ENCODE measurements at places on chromosomes 6 and 20. TPM values are rescaled to one million over a fixed set of nuclear protein-coding genes. Genes with fewer than 3 reads are reported as not detected.

DNA sequence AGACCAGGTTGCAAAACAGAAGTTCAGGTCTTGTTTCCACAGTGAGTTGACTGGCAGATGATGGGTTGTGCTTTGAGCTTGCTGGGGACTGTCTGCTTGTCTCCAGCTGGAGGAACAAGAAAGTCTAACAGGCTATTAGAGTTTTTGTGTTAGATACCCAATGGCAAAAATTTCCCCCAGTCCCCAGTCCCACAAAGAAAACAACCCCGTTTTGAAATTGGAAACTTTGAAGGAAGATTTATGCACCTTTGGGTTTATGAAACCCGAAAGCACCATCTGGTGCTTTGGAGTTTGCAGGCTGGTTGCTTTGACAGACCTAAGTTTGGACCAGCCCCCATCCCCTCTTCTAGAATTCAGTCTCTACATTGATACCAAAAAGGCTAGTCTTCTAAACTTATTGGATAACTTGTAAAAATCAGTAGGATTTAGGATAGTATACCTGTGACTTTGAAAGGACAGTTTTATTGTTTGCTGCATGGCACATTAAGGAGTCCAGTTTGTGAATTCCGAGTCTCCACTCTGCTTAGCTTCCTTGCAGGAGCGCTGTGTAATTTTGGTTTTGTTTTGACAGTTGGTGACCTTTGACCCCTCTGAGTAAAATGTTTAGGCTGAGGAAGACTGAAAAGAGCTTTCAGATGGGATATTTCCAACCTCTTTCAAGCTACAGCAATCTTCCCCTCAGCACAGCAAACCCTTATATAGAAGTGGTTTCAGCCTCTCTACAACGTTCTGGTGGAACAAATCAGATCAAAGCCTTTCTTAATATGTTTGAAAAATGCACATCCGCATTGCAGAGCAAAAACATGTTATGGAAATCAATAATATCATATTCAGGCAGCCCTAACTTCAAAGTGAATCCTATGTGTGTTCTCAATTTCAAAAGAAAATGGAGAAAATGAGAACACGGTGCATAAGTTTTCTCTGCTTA is 25.5 kb upstream of the PRL start:
- DNase-seq = no peak

The ENPP5 gene
- total RNA-seq = 17.7 TPM

- no peak for DNase-seq
Measured at GRCh38 chr6:127303917-127304316, 37.3 kb downstream of the RNF146 start.

DNA sequence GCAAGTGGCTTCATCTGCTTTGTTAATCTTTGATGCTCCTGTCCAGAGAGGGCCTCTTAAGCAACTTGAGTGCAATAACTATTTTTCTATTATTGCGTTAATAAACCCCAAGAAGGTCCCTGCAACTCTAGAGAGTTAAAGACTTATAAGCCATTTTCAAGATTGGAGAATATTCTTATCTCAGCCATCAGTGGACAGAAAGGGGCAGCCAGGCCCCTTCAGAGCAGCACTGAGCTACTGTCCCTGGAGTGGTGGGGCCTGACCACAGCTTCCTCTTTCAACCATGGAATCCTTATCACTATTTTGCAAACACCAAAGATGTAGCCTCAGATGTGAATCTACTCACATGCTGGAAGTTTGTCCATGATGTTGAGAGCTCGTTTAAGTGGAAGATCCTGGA is 2.8 kb upstream of the MAS1L start:
- no peak for DNase-seq

- DNase-seq = no peak
Measured at GRCh38 chr20:49675368-49676151, 38.1 kb downstream of the B4GALT5 start.

DNA sequence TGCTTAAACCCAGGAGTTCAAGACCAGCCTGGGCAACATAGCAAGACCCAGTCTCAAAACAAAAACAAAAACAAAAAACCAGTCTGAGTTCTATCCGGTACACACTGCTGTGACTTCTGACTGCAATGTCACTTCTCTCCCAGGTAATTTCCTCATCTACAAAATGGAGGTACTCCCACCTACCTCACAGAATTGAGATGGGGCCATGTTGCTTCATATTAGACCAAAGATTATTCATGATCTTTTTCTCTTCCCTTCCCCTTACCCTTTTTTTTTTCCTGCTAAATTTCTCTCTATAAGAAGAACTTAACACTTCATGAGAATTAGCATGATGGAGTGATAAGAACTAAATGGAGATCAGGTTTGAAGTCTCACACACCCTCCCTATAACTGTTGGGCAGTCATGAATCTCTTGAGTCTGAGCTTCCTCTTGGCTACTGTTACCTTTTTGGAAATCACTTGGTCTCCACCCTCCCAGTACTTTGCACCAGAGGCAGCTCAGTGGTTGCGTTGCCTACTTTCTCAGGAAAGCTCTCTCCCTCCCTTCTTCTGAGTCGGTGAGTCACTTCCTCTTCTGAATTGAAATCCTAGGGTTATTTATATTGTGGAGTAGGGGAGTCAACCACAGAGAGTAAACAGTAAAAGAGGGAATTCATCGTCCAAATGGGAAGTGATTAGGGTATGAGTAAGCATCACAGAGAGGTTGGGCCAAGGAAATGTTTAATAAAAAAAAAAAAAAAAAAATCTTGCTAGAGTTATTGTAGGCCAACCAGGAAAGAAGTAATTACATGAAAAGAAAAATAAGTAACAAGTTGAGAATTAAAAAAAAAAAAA is 59.9 kb upstream of the MAP7 start:
- peak; percentile 73 for DNase-seq

GRCh38 chr6:1915226-1915625 is 305.5 kb downstream of the FOXC1 start:
- DNase-seq = no peak

DNA sequence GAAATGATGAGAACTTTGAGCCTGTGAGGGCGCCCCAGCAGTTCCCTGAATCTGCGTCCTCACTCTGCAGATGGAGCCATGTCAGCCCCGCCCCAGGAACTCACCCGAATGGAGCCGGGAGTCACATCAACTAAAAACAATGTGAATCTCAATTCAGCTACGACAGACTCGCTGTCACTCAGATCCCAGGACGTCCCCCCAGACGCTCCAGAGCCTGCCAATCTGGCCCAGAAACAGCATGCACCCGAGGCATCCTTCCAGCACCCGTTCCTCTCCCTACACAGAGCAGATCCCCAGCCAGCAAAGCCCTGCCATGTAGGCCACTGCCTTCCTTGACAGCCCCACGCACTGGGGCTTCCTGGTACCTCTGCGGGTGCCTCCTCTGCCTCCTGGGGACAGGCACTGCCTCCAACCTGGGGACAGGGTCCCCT is 248.0 kb downstream of the TTLL2 start:
- DNase-seq = peak; percentile 59

GRCh38 chr6:81515562-81516453 is 236.7 kb downstream of the TENT5A start:
- no peak for DNase-seq

DNA sequence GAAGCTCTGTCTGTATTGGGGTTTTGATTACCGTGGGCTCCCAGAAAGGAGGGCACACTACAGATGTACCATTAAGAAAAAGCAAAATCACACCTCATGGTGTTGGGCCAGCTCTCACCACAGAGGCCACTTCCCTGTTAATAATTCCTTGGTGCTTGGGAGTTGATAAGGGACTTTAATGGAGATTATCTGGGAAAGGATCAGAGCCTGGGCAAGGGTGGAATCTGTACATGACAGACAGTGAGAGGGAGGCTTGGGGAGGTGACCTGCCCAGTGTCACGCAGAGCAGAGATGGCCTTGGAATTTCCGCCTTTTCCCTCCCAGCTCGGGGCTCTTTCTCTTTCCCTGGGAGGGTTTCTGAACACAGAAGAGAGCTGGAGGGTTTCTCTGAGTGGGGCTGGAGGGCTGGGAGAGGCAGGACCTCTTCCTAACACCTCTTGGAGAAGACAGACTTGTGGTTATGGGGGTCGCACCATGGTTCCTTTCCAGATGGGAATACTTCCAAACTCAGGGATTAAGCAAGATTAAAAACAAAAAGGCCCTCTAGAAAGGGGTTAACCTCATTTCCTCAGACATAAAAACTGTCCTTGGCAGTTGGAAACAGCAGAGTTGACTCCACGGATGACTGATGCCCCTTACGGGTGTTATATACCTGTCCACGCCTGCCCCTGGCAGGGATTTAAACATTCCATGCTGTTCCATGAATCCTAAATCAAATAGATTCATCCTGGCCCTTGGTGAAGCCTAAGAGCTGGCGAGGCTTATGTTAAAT is 16.8 kb upstream of the KCNK16 start:
- no peak for DNase-seq

The HDGFL1 gene
- not detected for total RNA-seq

DNA sequence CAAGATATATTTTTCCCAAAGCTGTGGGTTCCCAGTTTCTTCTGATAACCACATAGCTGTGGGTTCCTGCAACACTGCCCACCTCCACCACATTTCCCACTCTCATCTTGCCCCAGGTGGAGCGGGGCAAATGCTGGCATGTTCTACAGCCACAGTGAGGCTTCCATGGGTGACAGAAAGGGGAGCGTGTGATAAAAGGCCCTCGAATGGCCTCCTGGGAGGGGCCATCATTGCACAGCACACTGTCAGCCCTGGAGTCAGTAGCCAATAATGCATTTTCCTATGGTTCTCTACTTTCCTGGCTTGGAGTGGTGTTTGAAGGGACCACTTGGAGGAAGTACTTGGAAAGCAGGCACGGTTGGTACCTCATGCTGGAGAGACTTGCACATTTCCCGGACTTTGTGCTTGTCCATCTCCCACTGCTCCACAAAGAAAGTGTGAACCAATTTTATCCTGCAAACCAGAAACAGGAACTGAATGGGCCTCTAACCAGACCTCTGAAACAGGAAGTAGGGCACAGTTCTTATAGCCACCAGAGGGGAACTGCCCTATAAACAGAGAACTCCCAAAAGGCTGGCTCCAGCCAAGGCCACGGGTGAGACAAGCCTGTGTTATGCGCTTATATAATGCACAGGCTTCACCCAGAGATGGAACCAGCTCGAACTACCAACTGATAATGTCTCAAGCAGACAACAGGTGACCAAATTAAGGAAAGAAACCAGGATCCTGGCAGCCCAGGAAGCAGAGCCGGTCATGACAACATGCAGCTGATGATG is 8.6 kb downstream of the MAP3K5 start:
- DNase-seq = no peak

DNA sequence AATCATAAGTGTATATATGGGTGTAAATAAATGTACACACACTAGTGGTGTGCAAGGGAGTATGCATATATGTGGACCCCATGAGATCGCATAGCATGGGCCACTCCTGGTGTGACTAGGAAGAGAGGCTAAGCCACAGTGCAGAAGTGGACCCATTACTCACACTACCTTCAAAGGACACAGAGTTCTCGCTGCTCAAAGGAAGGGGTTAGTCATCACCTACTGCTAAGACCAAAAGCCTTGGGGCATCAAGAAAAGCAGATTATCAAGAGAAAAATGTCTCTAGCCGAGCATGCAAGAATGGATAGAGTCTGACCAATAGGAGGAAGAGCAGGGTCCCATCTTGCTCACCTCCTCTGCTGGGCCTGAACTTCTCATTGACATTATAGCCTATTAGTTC is 195.5 kb downstream of the MAFB start:
- DNase-seq = no peak

The BMP2 gene
- total RNA-seq = 8.9 TPM

DNA sequence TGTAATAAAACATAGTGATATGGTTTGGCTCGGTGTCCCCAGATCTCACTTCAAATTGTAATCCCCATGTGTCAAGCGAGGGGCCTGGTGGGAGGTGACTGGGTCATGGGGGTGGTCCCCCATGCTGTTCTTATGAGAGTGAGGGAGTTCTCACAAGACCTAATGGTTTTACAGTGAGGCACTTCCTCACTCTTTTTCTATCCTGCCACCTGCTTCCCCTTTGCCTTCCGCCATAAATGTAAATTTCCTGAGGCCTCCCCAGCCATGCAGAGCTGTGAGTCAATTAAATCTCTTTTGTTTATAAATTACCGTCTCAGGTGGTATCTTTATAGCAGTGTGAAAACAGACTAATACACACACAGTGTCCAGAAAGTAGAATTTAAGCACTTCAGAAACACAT is 78.5 kb downstream of the REPS1 start:
- DNase-seq = no peak

DNA sequence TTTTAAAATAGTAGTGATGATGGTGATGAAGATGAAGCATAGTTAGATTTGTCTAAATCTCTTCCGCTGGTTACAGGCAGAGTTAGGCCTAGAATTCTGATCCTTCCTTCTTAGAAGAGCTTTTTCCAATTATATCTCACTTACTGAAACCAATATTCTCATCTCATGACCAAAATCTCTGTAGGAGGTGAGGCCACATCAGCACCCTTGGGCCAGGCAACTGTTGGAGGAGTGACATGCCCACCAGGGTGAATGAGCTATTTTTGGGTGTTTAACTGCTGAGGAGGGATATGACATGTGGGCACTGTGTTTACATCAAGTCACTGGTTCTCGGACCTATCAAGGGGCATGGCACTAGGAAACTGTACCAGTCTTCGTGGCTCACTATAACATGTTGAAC is 102.2 kb upstream of the SLC24A3 start:
- peak; percentile 46 for DNase-seq

The ELOVL2 gene
- total RNA-seq = 1.6 TPM

The EZR gene
- total RNA-seq = 161 TPM

GRCh38 chr20:49706630-49707091 is 7.0 kb downstream of the B4GALT5 start:
- no peak for DNase-seq

GRCh38 chr20:50716518-50716917 is 14.9 kb upstream of the PARD6B start:
- no peak for DNase-seq

The PACSIN1 gene
- 6.3 TPM for total RNA-seq

The TRIM15 gene
- not detected for total RNA-seq

GRCh38 chr6:157563611-157564284 is 182.8 kb downstream of the ZDHHC14 start:
- DNase-seq = no peak

- DNase-seq = peak; percentile 78
Measured at GRCh38 chr20:12166053-12166717, 248.5 kb downstream of the BTBD3 start.

GRCh38 chr6:101401792-101402621 is 8.5 kb downstream of the GRIK2 start:
- DNase-seq = no peak

The VWA7 gene
- total RNA-seq = 4.1 TPM

The EMILIN3 gene
- total RNA-seq = 1.8 TPM

The DEFB124 gene
- not detected for total RNA-seq

The POM121L2 gene
- total RNA-seq = not detected

DNA sequence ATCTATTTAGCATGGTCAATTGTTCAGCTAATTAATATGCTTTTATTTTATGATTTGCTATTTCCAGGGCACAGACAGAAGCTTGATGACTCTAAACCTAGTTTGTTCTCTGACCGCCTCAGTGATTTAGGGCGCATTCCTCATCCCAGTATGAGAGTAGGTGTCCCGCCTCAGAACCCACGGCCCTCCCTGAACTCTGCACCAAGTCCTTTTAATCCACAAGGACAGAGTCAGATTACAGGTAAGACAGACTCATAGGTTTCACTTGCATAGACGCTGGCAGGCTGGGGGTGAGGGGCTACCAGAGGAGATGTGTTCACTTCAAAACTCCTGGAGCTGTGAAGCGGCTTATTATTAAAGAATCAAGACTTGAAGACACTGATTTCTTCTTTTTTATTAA is 114.1 kb upstream of the SUPT3H start:
- DNase-seq = no peak

- DNase-seq = no peak
Measured at GRCh38 chr6:11632795-11633511, 95.4 kb downstream of the TMEM170B start.

The PSORS1C1 gene
- total RNA-seq = 0.33 TPM

All from right atrium auricular region (tissue), 2 donors.